Prostate gland (tissue), 2 donors: ENCODE measurements at places on chromosomes 16 and 17. TPM values are rescaled to one million over a fixed set of nuclear protein-coding genes. Genes with fewer than 3 reads are reported as not detected.

The HOXB6 gene
- 0.27 TPM for total RNA-seq

GRCh38 chr17:28547096-28547622 lies 5.3 kb downstream of the UNC119 start:
- no peak overlapping the region for H3K4me3 ChIP-seq
- no peaks in the 10 kb centered on the region for H3K27me3 ChIP-seq
- H3K27ac ChIP-seq, result no peak overlapping the region
- DNase-seq, result no peak
- no peaks in the 10 kb centered on the region for H3K4me1 ChIP-seq

DNA sequence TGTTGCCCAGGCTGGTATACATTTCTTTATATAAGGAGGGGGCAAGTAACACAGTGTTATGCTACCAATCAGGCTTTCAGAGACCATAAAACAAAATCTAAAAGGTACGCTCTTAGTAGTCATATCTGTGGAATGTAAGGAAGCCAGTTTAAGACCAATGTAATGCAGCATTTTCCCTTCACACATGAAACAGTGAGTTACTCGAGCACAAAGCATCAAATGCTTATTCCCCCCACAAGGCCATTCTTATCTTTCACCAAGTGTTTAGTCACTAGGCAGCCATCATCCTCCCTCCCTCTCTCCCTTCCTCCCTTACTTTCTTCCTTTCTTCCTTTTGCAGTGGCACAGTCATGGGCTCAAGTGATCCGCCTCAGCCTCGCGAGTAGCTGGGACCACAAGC lies 12.8 kb downstream of the HMOX2 start:
- H3K36me3 ChIP-seq, result no peaks in the 10 kb centered on the region
- H3K27ac ChIP-seq, result peak overlapping the region; percentile 44
- no peak for DNase-seq
- H3K4me1 ChIP-seq, result peaks cover 7% of the 10 kb centered on the region
- H3K4me3 ChIP-seq, result no peak overlapping the region

DNA sequence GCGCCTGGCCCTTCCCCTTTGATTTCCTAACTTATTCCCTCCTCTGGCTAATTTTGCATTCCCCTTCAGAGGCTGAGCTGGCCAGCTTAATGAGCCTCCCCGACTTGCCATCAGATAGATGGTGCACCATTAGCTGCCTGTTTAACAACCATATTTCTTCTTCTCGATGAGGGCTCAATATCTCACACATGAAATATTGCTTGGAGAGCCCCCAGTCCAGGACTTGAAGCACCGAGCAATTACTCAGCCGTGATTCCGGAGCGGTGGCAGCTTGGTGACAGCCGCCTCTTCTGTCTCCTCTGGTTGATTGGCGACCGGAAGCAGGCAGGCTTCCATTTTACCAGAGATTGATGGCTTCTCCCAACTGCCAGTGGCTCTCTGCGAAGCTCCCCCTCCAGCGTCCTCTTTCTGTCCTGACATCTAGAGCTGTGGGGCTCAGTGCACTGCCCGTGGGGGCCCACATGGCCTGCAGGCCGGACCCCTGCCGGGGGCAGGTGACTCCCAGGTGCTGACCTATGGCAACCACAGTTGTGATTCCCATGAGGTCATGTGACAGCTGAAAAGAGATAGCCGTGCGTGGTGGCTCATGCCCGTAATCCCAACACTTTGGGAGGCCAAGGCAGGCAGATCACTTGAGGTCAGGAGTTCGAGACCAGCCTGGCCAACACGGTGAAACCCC lies 133.7 kb upstream of the SEC14L1 start:
- no peak overlapping the region for H3K27ac ChIP-seq
- no peaks in the 10 kb centered on the region for H3K4me1 ChIP-seq
- DNase-seq, result no peak
- no peaks in the 10 kb centered on the region for H3K27me3 ChIP-seq
- no peak overlapping the region for H3K4me3 ChIP-seq
- H3K36me3 ChIP-seq, result no peaks in the 10 kb centered on the region

- no peaks in the 10 kb centered on the region for H3K4me1 ChIP-seq
- H3K4me3 ChIP-seq, result no peak overlapping the region
- H3K36me3 ChIP-seq, result no peaks in the 10 kb centered on the region
- H3K27me3 ChIP-seq, result no peaks in the 10 kb centered on the region
- no peak for DNase-seq
Measured at GRCh38 chr17:45396496-45397205, 36.0 kb downstream of the ARHGAP27 start.
